ENCODE measurements at places on chromosomes 6 and 20.

DNA sequence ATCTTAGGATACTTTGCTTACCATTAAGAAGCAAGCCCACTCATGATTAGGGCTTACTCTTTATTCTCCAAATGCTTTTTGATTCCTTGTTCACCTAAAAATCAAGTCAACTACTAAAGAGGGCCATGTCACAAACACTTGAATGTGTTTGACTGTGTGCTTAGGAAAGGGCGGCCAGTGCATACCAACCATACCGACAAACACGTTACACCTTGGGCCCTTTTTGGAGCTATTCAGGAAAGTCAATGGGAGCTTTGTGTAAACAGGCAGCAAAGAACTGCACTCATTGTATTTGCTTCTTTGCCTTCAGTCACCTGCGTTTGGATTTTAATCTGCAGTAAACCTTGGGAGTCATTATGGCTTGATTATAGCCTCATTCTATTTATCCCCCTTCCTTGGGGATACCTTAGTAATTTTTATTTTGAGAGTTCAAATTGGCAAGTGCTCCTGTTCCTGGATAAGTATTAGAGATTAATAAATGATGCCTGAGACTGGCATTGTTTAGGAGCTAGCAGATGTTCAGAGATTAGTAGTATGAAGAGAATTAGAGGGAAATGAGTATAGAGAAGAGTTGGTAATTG, 102.6 kb upstream of the HDGFL1 start:
- DNase-seq: no peak

- no peak for DNase-seq
Observed at GRCh38 chr6:79431537-79431933, 105.7 kb downstream of the LCA5 start.

GRCh38 chr6:139597771-139598755, 223.6 kb upstream of the CITED2 start:
- peak; percentile 25 for DNase-seq

- no peak for DNase-seq
Observed at GRCh38 chr20:55446301-55446700, 559.0 kb downstream of the CBLN4 start.

GRCh38 chr6:225121-225721, 67.1 kb upstream of the DUSP22 start:
- DNase-seq: no peak

- no peak for DNase-seq
Observed at GRCh38 chr20:2293971-2294370, 1.8 kb upstream of the TGM3 start.

- no peak for DNase-seq
Observed at GRCh38 chr6:168909288-168909687, 344.4 kb downstream of the THBS2 start.

- no peak for DNase-seq
Observed at GRCh38 chr6:166417285-166417691, 34.5 kb upstream of the MPC1 start.

- no peak for DNase-seq
Observed at GRCh38 chr6:165656581-165657324, 6.3 kb downstream of the PDE10A start.

- DNase-seq: no peak
Observed at GRCh38 chr20:17710379-17711266, 10.9 kb downstream of the BANF2 start.

GRCh38 chr20:37566590-37567330, 39.1 kb upstream of the BLCAP start:
- no peak for DNase-seq

DNA sequence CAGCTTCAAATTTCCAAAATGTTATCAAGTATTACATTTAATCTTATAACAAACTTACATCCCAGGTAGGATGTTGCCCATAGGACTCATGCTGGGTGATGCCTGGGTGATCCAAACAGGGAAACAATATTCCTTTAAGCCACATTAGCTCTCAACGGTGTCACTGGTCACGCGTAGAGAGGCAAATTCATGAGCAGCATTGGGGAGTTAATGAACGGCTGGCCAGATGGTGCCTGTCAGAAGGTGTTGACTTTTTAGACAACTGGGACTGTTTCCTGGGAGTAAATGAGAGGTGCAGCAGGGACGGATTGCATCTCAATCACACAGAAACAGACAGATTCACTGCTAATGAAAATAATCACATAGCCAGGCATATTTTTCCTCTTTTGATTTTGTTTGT, 83.3 kb upstream of the ID4 start:
- DNase-seq: no peak

DNA sequence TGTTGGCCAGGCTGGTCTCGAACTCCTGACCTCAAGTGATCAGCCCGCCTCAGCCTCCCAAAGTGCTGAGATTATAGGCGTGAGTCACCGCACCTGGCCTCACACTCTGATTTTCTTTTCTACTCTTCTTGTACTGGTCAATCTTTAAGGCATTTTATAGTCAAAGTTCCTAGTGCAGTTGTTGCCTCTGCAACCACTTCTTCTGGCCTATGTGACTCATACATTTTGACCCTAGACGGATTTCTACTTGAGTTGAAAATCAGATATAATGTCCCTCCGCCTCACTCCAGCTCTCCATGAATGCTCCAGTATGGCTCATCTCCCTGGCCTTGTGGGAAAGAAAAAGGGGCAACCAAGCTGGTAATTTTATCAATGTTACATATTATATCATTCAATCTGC, 42.4 kb downstream of the TNFRSF21 start:
- DNase-seq: no peak

- DNase-seq: no peak
Observed at GRCh38 chr20:39025883-39026282, 63.7 kb downstream of the DHX35 start.

- no peak for DNase-seq
Observed at GRCh38 chr6:155887421-155887820, 431.8 kb upstream of the NOX3 start.

DNA sequence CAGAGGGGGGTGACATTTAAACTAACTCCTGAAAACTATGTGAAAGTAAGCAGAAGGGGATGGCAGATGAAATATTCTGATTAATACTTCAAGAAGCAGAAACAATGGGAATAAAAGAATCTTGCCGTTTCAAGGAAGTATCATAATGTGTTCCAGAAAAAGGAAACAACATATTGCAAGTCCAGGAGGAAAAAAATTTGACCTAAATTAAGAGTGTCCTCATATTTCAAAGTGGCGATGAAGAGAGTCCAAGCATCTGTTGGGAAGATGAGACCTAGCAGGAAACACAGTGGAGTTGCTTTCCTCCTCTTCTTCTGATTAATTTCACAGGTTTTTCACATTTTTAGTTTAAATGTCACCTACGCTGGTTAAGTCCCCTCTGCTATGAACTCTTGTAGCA, 45.6 kb upstream of the TNFAIP3 start:
- DNase-seq: no peak

GRCh38 chr6:51411496-51412125, 592.9 kb downstream of the TFAP2B start:
- no peak for DNase-seq

- DNase-seq: no peak
Observed at GRCh38 chr20:20333866-20334265, 34.0 kb upstream of the INSM1 start.

DNA sequence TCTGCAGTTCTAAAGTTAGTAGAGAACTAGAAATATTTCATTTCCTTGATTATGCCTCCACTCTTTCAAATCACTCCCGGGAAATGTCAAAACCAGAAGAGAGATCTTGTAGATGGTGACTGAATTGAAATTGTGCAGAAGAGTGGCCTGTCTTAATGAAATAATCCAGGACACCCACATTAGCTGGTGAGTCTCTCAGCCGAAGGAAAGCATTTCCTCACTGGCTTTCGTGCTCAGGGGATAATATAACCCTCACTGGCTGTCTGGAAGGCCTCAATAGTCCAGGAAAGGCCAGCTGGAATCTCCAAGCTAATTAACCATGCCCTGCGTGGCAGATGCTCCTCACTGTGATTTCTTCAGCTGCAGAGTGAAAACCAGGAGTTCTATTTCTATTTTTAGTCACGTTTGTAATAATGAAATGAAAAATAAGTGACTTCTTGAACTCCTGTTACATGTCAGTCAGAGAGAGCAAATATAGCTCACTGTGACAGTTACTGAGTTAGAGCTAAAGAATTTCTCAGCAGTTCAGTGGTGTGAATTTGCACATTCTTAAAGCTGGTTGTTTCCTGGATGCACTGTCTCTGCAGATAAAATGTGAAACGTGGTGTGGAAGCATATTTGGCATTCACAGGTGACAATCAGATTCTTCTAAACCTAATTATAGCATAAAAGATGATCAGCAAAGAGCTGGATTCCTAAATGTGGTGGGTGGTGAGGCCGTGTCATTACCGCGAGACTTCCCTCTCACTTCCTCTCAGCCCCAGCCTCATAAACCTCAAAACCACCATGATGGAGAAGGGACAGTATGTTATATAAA, 211.7 kb downstream of the LMBRD1 start:
- DNase-seq: peak; percentile 10

DNA sequence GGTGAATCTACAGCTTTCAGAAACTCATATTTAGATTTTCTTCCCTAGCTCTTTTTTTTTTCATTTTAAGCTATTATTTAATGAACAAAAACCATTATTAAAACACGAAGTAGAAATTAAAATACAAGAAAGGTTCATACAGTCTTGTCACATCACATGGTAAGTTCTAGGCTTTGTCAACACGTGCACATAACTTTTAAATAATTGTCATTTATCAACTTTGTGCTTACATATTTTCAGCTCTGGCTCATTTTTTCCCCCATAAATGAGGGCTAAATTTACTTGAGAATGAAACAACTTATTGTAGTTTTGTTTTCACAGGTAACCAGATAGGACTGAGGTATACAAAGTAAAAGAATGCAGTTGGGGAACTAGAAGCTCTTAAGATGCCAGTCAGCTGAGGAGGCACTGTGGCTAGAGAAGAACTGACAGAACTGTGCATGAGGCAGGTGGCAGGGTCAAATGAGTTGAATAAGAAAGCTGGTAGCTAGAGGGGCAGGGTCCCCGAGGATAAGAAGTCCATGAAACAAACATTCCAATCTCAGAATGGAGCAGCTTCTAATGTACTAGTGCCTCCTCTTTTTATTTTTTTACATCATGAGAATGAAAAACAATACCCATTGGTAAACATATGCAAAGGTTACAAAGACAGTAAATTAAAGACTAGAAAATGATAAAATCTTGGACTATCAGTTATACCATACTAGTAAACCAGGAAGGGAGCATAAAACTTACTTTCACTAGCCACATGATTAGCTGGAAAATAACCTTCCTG, 141.5 kb downstream of the MYB start:
- no peak for DNase-seq

GRCh38 chr20:50577175-50578018, 67.2 kb downstream of the PTPN1 start:
- no peak for DNase-seq

- DNase-seq: no peak
Observed at GRCh38 chr6:135329851-135330803, 149.0 kb downstream of the MYB start.

DNA sequence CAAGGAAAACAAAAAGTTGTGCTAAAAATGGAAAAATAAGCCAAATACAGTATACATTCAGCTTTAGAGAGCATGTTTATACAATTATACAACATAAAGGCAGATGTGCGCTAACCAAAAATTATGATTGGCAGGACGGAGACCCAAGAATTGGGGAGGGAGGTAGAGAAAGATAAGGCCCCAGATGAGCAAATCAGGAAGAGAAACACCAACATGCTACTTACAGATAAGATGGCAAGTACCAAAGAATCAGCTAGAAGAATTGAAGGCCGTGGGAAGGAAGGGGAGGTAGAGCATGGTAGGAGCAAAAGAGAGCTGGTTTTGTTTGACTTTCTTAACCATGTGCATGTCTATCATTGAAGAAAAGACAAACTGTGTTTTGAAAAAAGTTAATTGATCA, 45.4 kb downstream of the PRND start:
- DNase-seq: no peak

DNA sequence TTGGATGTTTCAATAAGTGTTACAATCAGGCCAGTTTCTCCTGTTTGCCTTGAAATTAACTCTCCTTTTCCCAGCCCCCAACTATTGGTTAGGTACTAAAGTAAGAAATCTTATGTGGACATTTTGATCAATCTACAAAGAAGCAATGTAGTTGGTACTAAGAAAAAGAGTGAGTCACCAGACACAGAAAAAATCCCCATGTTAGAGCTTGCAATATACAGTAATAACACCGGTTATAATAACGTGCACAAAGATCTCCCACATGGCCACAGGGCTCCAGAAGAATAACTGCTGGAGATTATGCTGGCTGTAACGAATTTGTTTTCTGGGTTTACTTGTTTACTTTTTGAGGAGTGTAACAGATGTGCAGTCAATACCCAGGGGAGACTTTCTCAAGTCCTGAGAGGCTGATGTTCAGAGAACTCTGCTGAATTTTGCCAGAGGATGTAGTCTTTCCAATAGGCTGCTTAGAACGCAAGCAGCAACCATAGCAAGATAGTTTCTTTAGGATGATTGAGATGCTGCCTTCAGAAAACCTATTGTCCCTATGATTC, 166.2 kb upstream of the SPACA1 start:
- no peak for DNase-seq

GRCh38 chr6:130111031-130111430, 92.7 kb downstream of the L3MBTL3 start:
- no peak for DNase-seq

DNA sequence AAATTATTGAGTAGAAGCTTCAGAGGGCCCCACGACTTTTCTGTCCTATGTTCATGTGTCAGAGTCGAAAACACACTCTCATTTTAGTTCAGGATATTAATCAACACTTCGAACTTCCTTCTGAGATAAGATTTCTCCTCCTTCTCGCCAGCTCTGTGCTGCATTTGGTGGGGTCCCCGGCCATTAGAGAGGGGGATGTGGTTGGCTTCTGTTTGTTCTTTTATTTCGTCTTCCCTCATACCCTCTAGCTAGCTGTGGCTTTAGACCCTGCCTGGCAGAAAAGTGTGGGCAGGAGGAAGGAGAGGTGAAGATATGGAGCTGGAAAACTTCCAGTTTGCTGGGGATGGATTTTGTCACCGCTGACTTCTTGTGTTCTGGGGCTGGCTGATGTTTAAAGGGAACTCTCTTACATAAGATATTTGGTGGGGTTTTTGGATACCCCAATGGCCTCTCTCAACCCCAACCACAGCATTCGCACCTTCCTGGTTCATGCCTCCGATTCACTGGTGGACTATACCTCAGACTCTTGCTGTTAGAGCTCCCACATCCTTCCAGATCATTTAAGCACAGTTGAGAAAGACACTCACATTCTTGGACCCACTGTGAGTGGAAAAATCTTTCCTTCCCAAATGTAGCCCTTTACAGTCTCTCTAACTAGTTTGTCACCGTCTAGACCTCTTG, 30.7 kb upstream of the TMX4 start:
- DNase-seq: no peak

Measured in RPMI8226 (cell line).